Stimulated activated CD8-positive, alpha-beta memory T cell treated with anti-CD3 and anti-CD28 coated beads, Interleukin-4, amount 100 ng/mL, for 24 hours (primary cell): ENCODE measurements at places on chromosomes 7 and 10.

- DNase-seq, result no peak
Measured at GRCh38 chr7:44288381-44288685, 37.1 kb downstream of the CAMK2B start.

DNA sequence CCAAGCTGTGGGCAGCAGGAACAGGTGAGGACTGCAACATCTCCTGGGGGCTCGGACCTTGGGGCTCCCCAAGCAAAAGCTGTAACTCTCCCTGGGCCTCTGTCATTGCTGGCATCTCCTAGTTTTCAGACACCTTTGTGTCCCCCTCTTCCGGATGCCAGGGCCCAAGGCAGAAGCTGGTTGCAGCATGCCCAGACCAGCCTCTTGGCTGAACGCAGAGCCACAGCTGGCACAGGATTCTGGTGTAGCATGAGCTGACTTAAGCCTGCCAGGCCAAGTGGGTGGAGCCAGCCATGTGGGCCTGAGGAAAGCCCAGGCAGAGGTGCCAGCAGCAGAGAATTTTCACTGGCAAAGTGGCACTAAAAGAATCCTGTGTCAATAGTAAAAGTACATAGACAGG is 43.5 kb downstream of the ZWINT start:
- no peak for DNase-seq

DNA sequence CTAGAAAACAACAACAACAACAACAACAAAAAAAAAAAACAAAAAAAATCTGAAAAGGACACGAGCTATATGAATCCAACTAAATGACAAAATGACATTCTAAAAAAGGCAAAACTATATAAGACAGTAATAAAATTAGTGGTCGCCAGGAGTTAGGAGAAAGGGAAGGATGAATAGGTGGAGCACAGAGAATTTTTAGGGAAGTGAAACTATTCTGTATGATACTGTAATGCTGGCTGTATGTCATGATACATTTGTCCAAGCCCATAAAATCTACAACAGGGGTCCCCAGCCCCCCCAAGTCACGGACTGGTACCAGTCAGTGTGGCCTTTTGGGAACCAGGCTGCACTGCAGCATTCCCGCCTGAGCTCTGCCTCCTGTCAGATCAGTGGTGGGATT is 2.8 kb upstream of the PUS7 start:
- no peak for DNase-seq

DNA sequence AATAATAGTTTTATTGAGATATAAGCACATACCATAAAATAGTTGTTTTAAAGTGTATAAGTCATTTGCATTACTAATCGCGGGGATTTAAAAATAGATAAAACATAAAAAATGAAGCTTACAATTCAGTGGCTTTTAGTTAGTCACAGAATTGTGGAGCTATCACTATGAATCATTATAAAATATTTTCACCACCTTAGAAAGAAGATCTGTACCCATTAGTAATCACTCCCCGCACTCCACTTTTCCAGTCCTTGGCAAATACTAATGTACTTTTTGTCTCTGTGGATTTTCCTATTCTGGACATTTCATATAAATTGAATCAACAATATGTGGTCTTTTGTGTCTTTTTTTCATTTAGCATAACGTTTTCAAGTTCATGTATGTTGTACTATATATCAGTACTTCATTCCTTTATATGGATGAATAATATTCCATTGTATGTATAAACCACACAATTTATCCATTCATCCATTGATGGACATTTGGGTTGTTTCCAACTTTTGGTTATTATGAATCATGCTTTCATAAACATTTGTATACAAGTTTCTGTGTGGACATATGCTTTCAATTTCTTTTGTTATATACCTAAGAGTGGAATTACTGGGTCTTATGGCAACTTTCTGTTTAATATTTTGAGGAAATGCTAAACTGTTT is 162.5 kb downstream of the MAGI2 start:
- DNase-seq, result no peak

DNA sequence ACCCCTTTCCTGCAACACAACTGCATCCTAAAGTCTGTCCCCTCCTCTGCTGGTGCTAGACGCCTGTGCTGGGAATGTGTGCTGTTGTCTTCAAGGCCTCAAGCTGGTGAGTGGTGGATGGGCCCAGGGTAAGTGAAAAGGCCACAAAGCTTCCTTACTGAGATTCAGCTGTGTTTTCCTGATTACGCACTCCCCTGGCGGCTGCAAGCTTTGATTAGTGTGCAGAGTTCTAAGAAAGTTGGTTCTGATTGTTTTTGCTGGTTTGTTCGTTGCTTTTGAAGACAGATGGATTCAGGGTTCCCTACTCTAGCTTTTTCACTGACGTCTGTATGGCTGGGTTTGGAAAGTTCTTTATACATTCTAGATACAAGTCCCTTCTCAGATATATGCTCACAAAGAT is 11.9 kb upstream of the FOXL3 start:
- no peak for DNase-seq

- peak; percentile 51 for DNase-seq
Measured at GRCh38 chr10:110556969-110557601, 10.4 kb upstream of the SMC3 start.

GRCh38 chr10:125206623-125207022 is 46.3 kb upstream of the CTBP2 start:
- no peak for DNase-seq

- no peak for DNase-seq
Measured at GRCh38 chr7:50983850-50984249, 201.2 kb upstream of the GRB10 start.

- no peak for DNase-seq
Measured at GRCh38 chr10:24494777-24495176, 228.9 kb downstream of the ARHGAP21 start.

- DNase-seq, result no peak
Measured at GRCh38 chr7:55532150-55532917, 40.0 kb downstream of the VOPP1 start.

GRCh38 chr10:85979598-85979997 is 387.0 kb downstream of the GRID1 start:
- no peak for DNase-seq

DNA sequence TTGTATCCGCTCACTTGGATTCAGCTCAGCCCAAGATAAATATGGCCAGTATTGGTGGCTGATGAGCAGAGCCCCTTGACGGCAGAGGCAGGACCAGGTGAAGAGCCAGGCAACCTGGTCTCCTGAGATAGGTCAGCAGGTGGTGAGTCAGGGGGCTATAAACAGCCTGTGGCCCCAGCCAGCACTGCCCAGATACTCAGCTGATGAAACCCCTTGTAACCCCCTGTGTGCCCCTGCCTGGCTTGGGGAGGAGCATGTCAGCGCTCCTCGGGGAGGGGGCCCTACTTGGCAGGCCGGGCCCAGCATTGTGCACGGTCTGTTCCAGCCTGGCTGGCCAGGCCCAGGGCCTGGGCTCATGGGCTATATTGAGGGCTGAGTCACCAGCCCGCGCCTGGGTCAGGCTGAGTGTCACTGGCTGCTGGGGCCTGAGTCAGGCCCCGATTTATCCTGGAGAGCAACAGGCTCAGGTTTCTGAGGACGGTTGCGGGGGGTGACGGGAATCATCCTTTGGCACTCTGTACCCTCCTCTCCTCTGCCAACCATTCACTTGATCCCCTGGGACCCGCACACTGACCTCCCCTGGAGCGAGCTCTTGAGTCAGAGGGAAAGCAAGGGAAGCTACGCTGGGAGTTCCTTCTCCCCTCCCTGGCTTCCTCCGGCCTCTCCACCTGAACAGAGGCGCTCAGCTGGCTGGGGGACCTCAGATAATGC is 2.8 kb upstream of the FLNC start:
- no peak for DNase-seq
